ENCODE measurements at places on chromosomes 1 and 21.

DNA sequence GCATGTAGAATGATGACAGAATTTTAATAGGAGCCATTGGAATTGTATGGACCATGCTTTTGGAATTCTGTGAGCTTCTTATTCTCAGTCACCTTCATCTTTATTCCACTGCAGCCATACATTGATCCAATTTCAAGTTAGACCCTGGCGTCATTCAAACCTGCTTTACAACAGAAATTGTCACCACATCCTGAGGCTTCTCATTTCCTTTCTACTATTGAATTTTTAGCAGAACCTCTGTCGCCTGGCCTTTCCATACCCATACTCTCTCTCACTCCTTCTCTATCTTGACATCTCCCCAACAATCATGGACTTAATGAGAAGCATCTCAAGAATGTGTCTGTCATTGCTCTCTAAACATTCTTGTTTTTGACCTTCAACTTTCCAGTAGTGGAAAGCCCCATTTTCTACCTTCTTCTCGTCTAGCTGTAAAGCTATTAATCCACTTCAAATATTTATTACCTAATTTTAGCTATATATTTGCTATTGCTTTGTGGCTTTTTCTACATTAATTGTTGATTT lies 74.1 kb downstream of the CRB1 start:
- DNase-seq = no peak

DNA sequence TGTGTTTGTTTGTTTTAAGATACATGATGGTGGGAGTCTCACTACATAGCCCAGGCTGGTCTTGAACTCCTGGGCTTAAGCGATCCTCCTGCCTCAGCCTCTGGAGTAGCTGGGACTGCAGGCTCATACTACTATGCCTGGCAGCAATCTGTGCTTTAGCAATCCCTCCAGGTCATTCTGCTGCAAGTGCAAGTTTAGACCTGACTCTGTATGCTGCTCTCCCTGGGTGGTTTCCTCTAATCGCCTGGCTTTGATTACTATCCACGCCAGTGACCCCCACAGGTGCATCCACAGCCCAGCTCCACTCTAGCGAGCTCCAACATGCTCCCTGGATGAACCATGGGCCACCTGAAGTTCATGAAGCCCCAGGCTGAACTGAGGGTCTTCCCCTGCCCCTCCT lies 15.5 kb upstream of the PABPC4 start:
- no peak for DNase-seq

DNA sequence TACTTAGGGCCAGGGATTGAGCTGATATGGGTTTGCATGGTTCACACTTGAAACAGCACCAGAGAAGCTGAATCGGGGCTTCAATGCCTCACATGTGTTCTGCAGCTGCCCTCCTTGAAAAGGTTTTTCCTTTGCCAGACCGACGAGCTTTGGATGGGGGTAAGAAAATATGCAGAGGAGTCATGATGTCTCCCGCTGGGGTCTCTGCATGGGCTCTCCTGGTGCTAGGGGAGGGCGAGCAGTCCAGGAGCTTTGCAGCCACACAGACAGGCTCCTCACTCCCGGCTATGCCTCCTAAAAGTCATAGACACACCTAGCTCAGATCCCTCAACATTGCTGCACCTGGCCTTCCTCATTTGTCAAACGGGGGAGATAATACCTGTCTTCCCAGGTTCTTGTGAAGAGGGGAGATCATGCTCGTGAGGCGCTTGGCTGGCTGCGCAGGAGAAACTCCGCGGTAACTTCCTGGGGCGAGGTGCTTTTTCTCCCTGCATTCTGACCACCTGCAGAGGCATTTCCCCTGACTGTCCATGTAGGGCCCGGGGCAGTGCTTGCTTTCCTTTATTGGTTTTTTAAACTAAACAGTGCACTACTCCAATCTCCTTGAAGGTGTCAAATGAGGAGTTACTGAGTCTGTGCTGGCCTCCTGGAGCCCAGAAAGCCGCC lies 112.4 kb downstream of the PLXNA2 start:
- DNase-seq = no peak

- no peak for DNase-seq
These were observed 47.7 kb upstream of the RBM15 start for GRCh38 chr1:110291241-110292030.

GRCh38 chr1:26257222-26257621 lies 22.7 kb upstream of the SH3BGRL3 start:
- DNase-seq = no peak

DNA sequence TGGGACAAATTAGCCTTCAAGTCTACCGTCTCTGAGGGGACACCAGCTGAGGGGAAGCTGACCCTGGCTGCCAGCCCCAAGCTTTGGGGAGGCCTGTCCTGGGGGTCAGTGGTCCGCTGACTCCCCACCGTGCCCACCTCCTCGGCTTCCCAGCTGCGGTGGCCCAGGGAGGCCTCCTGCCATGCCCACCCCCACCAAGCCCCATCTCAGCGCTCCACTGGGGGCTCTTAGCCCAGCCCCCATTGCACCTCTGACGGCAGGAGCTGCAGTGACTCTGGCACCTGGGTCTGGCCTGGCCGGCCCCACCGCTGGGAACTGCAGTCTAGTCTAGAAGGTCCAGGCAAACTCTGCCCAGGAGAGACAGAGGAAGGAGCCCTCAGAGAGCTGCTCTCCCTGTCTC lies 30.2 kb upstream of the SIM2 start:
- DNase-seq = no peak

DNA sequence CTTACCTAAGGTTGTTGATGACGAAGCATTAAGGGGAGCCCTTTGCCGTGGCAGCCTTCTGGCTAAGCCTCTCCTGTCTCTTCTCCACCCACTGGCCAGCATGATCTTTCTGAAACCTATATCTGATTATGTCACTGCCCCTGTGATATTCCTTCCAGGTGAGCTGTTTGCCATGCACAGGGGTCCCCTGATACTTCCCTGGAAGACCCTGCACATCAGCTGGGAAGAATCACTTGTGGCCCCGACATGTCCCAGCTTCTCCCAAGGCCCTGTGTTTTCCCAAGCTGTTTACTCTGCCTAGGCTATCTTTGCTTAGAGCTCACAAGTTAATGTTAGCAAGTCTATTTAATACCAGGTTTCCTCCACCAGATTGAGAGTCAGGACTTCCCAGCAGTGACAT lies 12.3 kb downstream of the RD3 start:
- no peak for DNase-seq
